ENCODE measurements at places on chromosomes 5 and 9.

DNA sequence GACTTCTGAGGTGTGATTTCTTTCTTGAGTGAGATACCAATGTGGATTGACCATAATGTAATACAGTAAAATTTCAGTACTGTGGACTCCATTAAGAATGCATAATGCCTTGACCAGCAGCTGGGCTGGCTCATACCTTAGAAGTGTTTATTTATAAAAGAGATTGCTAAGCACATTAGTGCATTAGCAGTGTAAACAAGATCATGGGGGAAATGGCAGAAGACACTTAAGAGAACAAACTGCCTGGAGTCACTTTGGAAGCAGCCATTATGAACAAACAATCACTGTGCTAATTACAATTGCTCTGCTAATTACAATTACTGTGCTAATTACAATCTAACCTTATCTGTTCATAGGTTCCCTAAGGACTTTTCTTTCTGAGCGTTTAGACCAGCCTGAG is 104.2 kb downstream of the TRIM32 start:
- no peak for DNase-seq

GRCh38 chr9:128470560-128470959 is 14.8 kb downstream of the ODF2 start:
- peak; percentile 87 for DNase-seq

DNA sequence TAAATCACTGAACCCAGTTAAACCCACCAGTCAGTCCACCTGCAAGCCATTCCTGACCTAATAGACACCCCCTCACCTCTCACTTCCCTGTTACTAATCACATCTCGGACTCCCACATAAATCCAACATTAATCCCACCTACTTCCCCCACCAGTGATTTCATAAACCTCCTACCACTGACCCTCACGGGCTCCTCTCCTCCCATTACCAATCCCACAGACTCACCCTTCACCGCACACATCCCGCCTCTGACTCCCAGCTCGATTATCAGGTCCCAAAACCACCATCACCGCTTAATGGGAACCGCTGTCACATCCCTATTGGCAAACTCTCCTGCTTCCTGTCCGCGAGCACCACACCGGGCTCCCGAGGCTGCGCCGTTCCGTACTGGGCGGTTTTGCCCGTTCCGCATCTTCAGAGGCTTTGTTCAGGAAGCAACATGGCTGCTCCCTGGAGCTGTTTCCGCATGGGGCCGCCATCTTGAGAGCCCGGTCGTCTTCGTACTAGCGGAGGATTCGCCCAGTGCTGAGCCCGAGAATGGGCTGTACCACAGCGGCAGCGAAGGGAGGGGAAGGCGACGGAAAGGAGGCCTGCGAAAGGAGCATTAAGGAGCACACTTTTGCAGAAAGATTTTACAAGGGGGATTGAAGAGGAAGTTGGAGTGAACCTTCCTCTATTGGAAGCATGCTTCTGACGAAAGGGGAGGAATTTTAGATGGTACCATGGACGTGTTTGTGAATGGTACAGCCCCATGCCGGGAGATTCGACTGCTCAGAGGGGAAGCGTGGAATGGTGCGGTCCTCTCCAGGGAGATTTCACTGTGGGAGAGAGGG is at the start of gene ZNF300:
Gene ZNF300, minus strand, starts transcription at position 502 of the 833 bp plus-strand sequence. CDS start 1,825 bp downstream, outside the sequence.
- peak; percentile 92 for DNase-seq

DNA sequence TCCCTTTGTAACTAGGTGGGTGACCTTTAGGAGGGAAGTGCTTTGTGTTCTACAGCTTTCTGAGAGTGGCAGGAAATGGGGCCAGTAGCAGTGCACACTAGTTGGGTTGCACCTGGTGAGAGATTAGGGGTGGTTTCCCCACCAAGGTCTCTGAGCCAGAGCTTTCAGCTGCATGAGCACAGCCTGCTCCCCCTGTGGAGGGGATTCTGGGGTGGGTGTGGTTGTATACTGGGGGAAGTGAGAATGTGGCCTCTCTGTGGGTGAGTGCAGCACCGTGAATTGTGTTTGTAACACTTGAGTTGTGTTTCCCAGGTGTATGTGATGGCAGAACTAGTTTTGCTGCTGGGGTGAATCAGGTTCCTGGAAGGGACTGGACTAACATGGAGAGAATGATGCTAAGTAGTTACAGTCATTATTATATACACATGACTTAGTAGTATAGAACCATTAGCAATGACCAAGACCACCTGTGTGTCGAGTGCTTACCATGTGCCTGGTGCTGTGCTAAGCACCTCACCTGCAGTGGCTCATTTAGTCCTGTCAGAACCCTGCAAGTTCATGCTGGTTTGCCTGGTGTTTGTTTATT is 11.8 kb upstream of the CXXC5 start:
- DNase-seq: no peak

- DNase-seq: no peak
These were observed 36.3 kb upstream of the SMIM23 start for GRCh38 chr5:171749365-171749764.

GRCh38 chr5:56681346-56681745 is 134.0 kb upstream of the MAP3K1 start:
- peak; percentile 23 for DNase-seq

- peak; percentile 66 for DNase-seq
These were observed 63.0 kb upstream of the CTSL start for GRCh38 chr9:87662808-87663528.

DNA sequence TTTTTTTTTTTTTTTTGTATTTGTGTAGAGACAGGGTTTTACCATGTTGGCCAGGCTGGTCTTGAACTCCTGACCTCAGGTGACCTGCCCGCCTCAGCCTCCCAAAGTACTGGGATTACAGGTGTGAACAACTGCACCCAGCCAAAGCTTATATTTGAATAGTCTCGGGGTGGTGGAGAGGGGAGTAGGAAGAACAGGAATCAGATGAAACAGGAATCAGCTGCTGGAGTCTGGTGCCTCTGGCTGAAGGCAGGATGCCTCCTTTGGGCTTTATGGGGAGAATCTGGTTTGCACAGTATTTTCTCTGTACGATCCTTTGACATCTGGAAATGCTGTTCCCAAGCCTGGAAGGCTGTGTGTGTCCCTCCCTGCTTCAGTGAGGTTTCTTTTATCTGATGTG is 10.9 kb downstream of the C5orf52 start:
- DNase-seq: no peak

- DNase-seq: no peak
These were observed 23.1 kb downstream of the WDR36 start for GRCh38 chr5:111115229-111115628.

- peak; percentile 95 for DNase-seq
These were observed 69.0 kb downstream of the UGCG start for GRCh38 chr9:111965566-111966019.

DNA sequence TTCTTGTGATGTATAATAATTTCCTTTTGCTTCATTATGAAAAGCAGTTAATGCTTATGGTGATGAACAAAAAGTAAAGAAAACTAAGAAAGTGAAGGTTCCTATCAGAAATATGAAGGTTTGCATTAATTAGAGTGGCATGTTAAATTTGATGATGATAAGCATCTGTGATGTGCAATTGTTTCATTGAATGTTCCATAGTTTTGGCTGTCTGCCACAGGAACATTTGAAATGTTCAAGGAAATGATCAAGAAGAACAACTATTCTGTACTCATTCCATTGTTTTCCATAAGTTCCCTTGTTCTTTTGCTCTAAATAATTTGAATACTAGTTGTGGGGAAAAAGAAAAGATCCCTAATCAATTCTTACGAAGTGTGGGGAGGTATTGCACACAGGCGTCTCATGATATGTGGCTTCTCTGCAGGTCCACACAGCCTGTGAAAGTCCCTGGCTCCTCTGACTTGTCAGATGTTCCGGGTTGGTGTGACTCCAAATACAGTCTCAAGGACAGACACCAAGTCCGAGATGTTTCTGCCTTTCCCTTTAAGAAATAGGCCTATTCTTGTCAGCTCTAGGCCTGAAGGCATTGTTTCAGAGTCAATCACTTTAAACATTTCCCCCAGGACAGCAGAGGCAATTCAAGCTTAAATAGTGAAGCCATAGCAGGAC is 152.6 kb upstream of the MAST4 start:
- DNase-seq: no peak

- DNase-seq: no peak
These were observed 1609.2 kb upstream of the ACO1 start for GRCh38 chr9:30775236-30775635.

DNA sequence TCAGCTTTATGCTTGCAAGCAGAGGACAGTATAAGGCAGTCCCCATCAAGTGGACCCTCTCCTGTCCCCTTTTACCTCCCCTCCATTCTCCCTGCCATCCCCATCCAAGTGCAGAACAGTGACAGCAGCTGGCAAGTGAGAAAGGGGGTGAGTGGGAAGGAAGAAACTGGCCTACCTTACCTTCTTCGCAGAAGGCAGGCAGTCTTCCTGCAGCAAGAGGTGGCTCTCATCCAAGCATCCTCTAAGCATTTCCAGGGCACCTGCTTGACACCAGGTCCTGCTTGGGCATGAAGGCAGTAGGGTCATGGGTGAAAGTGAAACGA is 77.3 kb upstream of the SH3PXD2B start:
- DNase-seq: no peak

DNA sequence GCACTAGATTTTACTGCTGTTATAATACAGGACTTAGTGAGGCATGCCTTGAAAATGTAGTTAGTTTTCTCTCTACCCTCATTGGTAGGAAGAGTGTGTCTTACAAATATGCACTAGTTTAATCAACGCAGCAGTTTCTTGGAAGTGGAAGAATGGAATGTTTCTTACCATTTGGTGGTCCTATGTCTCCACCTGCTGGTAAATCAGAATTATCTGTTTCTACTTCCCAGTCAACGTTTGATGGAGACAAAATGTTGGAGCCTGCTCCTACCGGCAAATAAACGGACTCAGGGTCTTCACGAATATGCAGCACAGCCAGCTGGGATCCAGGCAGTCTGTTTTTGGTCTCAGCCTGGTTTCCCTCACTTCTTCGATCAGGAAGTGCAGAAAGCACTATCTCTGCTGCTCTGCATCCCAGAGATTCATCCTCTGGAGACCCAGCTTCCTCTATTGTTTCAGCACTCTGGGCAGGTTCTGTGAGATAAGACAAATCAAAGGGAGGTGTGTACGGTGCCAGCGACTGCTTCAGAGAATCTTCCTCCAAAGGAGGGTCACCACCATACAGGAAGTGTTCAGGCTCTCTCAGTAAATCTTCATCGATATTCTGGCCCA is 59.5 kb upstream of the PCA3 start:
- peak; percentile 95 for DNase-seq

- DNase-seq: peak; percentile 88
These were observed 36.7 kb upstream of the KCNIP1 start for GRCh38 chr5:170466988-170467707.

DNA sequence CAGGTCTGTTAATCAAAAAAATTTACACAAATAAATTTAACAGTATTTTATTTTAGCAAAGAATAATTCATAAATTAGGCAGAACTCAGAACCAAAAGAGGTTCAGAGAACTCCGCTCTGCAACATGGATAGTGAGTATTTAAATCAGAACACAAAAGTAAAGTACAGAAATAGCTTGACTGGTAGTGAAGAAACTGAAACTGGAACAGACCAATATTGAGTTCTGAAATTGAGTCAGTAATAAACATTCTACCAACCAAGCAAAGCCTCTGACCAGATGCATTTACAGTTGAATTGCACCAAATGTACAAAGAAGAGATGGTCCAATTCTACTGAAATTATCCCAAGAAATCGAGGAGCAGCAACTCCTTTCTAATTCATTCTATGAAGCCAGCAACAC is 1542.8 kb downstream of the EFNA5 start:
- DNase-seq: no peak

DNA sequence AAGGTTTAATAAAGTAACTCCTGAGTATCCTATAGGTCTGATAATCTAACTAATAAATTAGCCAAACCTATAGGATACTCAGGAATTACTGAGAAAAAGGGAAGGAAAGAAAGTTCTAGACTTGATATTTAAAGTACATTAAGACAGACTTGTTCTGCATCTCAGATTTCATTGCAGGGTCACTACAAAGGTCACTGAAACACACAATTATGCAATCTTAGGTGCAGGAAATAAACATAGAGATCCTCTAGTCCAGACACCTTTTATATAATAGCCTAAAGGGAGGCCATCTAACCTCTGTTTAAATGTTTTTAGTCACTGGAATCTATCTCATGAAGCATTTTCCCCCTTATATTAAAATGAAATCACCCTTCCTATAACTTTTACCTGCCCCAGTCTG is 1215.7 kb downstream of the MAT2B start:
- no peak for DNase-seq

GRCh38 chr9:34572092-34572491 is 17.4 kb downstream of the CNTFR start:
- no peak for DNase-seq

- DNase-seq: no peak
These were observed 30.2 kb upstream of the MSANTD3 start for GRCh38 chr9:100396769-100397168.

DNA sequence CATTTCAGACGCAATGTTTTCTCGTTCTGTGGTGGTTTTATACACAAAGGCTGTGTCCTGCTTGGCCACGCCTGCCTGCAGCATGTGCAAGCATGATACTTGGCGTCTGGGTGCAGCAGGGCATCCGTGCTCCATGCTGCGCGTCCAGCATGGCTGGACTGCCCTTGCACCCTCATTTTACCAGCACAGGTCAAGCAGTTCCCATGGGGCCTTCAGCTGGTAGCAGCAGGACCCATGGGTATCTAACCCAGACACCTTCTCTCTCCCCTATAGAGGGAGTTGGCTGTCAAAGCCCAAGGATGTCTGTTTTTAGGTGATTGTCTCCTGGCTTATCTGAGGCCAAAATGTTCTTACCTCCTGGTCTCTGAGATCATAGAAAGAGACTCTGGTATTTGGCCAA is 158.3 kb upstream of the PITX1 start:
- DNase-seq: no peak

DNA sequence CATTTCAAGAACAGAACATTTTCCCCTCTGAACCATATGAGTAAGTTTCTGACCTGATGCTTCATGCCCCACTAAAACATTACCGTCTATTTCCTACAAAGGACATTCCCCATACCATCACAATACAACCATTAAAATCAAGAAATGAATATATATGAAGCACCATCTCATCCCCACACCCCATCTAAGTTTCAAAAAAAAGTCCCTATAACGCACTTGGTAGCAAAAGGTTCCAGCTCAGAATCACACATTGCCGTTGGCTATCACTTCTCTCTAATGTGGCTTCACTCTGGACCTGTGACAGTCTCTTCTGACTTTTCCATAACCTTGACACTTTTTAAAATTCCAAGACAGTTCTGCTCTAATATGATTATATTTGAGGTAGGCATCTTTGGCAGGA is 5.9 kb downstream of the EMB start:
- no peak for DNase-seq

GRCh38 chr9:36842560-36843530 is 191.2 kb downstream of the PAX5 start:
- no peak for DNase-seq
